Uterus (tissue), 4 donors: ENCODE measurements at places on chromosomes 16 and 17. TPM values are rescaled to one million over a fixed set of nuclear protein-coding genes. Genes with fewer than 3 reads are reported as not detected.

NKD1 gene
- 4.1 TPM for total RNA-seq

CD300H gene
- total RNA-seq = not detected

IRX3 gene
- total RNA-seq = 1.5 TPM

RNF222 gene
- not detected for total RNA-seq

MYO1D gene
- 55.2 TPM for total RNA-seq

PTX4 gene
- 0.52 TPM for total RNA-seq
